ENCODE measurements at places on chromosomes 4 and X.

DNA sequence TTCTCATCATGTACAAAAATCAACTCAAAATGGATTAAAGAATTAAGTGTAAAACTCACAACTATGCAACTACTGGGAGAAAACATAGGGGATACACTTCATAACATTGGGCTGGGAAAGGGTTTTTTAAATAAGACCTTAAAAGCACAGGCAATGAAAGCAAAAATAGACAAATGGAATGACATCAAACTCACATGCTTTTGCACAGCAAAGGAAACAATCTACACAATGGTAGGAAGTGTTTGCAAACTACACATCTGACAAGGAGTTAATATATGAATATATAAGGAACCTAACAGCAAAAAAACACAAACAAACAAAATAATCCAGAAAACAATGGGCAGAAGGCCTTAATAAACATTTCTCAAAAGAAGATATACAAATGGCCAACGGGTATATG is 57.9 kb downstream of the FREM3 start:
- DNase-seq, result no peak

- DNase-seq, result no peak
Observed at GRCh38 chr4:138236037-138236436, 6.1 kb downstream of the SLC7A11 start.

DNA sequence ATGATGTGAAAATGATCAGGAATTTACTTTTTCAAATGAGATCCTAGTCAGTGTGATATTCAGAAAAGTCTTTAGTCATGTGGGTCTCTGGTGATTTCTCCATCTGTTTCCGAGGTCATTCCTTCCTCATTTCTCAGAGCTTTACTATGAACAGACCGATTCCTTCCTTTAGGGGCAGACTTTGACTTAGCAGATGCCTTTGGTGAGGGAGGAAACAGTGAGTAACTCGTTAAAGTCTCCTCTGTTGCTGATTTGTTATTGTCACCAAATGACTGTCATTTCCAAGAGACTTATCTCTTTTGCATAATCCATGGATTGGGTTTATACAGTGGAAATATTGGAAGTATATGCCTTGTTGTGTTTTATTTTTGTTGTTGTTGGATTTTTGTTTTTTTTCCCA is 76.2 kb upstream of the CD99 start:
- peak; percentile 60 for DNase-seq

DNA sequence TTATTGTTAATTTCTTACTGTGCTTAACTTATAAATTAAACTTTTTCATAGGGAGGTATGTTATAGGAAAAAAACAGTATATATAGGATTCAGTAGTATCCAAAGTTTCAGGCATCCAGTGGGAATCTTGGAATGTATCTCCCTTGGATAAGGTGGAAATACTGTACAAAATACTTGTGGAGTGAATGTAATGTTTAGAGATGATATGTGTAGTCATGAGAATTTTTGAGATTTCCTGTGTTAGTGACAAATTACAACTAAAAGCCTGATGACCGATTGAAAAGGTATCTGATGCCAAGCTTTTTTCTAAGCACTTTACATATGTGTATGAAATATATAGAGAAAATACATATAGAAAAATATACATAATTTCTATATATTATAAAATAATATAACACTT is 69.2 kb downstream of the STK32B start:
- DNase-seq, result no peak

DNA sequence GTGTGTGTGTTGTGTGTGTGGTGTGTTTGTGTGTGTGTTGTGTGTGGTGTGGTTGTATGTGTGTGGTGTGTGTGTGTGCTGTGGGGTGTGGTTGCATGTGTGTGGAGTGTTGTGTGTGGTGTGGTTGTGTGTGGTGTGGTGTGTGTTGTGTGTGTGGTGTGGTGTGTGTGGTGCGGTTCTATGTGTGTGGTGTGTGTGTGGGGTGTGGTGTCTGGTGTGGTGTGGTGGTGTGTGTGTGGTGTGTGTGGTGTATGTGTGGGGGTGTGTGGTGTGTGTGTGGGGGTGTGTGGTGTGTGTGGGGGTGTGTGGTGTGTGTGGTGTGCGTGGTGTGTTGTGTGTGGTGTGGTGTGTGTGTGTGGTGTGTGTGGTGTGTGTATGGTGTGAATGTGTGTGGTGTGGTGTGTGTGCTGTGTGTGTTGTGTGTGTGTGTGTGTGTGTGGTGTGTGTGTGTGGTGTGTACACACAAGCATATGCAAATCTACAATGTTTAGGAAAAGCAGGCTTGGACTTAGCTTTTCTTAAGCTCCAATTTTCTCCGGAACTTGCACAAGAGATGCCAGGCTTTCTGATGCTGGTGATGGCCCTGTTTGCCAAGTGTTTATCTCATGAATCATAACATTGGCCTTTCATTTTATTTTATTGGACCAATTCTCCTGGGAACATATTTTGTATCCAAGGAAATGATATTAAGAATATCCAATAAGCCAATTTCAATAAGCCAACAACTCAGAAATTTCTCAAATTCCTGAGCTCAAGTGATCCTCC is 148.7 kb downstream of the SPATA18 start:
- DNase-seq, result peak; percentile 4

GRCh38 chr4:141660880-141661279 is 24.5 kb downstream of the IL15 start:
- no peak for DNase-seq

GRCh38 chrX:132412208-132412607 is 76.6 kb downstream of the MBNL3 start:
- no peak for DNase-seq

- no peak for DNase-seq
Observed at GRCh38 chr4:13905543-13905942, 278.0 kb upstream of the BOD1L1 start.

GRCh38 chr4:2261853-2262144 is at the start of gene MXD4:
MXD4 (minus strand) TSS chr4:2262109; CDS start chr4:2261980, 129 bp downstream.
- no peak for DNase-seq

DNA sequence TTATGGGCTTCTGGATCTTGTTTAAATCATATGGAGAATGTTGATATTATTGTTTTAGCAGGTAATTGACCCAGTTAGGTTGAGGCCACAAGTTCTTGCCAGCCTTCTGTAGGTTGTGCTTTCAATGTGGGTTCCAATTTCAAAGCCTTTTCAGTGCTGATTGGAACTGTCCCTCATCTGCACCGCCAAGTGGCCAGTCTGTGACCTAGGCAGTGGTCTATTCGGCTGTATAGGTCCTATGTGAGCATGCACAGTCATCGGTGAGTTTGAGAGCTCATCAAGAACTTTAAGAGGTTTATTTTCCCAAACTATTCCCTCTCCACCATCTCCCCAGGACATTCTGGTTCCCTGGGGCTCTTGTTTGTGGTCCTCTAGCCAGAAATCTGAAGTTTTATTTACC is 35.7 kb downstream of the DDX53 start:
- no peak for DNase-seq

DNA sequence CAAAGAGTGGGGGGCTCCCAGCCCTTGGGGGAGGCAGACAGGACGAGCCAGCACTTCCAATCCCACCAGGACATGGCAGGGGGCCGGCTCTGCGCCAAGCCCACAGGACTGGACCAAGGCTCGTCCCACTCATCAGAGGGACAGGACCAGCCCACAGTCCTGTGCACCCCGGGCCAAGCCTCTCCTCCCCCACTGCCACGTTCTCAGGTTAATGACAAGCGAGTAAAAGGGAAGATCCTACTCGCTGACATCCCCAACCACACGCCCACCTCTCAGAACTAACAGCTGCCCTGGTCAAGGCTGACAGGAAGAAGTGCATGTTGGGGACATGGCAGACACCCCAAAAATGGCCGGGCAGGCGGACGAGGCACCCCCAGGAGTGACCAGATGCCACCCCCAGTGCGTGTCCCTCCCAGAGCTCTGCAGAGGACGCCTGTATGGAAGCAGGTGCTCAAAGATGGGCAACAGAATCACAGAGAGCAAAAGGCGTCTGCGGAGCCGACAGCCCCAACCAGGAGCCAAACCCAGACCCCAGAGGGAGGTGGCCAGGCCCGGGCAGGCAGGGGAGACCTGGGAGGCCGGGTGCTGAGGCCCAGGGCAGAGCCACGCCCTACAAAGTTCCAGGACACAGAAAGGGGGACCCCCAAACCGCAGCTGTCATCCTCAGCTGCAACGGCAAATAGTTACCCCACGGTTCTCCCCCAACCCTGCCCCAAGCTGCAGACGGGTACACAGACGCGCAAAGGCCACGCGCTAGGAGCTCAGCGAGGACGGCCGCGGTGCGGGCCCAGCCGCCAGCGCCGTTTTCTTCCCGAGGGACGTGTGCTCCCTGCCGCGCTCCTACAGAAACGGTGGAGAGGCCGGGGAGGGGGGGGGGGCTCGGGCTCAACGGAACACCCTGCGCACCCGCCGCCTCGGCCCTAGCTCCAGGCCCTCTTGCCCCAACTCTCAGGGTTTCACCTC is 1.7 kb downstream of the CTBP1 start:
- DNase-seq, result no peak

DNA sequence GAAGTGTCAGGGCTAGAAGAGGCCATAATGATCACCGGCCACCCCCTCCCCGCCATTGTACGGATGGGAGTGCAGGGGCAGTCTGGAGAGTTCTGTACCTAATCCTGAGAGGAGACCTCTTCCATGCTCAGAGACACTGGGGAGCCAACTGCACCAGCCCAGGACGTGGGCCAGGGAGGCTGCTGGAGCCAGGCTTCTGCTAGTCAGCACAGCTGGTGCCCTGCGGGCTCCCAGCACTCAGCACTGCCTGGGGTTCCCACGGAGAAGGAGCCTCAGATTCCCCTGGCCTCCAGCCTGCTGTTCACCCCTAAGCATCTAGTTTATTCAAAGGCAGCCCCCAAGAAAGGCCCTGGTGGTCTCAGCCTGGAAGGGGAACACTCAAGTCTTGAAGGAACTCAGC is 28.8 kb downstream of the ABLIM2 start:
- no peak for DNase-seq

GRCh38 chrX:15430584-15430983 is 46.4 kb upstream of the VEGFD start:
- DNase-seq, result no peak

DNA sequence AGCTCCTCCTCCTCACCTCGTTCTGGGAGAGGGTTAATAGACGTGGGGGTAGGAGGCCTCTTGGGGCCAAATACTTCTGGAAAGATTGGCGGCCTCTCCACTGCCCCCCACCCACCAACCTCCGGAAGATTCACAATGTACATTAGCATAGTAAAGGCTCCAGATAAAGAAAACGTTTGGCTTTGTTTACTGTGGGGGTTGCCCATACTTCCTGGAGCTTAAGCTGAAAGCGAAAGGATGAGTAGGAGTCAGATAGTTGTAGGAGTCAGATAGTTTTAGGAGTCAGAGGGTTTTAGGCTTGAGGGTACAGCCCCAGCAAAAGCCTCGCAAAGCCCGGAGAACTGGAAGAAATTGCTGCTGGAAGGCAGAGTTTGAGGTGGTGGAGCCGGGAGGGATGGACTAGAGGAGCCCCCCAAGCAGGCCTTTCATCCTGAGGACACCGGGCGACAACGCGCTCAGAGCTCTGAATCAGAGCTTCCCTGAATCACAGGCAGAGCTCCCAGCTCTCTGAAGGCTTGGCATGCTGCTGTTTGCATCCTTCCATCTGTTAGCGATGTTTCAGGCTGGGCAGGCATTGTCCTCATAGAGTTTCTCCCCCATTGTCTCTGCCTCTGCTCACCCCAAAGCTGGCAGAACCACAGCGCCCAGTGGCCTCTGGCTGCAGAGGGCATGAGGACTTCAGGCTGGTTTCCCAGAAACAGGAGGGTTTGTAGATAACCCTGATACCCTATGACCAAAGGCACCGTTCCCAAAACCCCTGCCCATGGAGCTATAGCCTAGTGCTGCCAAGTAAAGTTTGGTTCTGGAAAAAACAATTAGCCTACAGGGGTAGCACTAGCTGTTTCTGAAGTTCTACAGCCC is 280.7 kb downstream of the BCOR start:
- DNase-seq, result peak; percentile 40

DNA sequence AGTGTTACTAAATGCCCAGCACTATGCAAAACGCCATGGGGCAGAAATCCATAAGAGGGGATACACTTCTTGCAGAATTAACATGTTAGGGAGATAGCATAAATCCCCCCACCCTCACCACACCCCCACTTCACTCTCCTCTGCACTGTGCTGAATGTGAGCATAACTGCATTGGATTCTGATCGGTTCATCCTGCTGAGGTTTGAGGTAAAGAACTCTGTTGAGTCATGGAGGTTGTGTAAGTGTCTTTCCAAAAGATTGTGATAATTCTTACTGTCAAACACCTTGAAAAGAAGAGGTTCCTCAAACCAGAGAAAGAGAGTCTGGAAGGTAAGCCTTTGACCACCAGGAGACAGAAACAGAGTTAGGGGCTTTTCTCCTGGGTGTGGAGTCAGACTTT is 43.6 kb downstream of the RBM47 start:
- no peak for DNase-seq

DNA sequence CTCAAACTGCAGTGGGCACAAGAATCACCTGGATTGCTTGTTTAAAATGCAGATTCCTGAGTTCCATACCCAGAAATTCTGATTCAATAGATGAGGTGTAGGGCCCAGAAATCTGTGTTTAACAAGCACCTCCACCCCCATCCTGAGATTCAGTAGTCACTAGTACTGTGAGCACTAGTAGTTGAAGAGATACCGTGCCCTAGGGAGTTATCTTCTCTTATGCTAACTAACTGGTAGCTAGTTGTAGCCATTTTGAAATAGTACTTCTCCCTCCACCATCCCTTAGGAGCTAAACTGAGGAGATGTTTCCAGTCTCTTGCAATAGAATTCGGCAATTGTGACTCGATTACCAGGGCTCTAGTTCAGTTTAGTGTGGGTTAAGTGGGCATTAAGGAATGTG is 18.4 kb downstream of the KLHL34 start:
- DNase-seq, result no peak

DNA sequence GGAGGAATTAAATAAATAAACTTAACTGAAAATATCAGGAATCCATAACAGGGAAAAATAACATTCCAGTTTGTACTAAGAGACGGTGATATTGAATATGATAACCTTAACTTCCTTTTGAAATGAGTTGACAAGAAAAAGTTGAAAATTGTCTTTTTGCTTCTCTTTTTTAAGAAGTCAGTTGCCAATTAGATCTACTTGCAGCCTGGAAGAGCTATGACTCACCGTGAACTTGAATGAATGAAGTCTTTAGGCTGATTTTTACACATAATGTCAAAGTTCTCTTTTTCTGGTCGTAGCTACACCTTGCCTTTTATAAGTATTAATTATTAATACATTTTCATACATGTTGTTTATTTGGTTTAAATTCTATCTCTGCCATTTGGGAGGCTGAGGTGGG is 94.4 kb upstream of the HPGD start:
- DNase-seq, result no peak

DNA sequence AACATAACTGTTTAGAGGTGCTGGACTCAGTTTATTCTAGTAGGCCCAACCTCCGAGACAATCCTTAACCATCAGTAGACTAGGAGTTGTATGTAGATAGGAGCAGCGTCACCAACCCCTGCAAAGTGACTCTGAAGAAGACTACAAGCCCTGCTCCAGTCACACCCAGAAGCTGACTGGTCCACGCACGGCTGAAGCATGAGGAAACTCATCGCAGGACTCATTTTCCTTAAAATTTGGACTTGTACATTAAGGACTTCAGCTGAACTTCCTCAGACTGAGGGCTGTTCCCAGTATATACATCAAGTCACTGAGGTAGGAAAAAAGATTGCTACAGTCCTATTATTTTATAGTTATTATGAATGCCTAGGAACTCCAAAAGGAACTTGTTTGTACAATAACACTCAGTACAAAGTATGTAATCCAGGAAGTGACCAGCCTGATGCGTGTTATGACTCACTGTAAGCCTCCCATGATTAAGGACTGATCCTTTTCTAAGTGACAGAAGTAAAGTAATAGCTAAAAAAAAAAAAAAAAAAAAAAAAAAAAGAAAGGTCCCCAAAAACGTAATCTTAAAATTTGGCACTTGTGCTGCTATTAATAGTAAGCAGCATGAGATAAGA is 41.6 kb upstream of the UGT2B7 start:
- no peak for DNase-seq
